ENCODE measurements at places on chromosomes 4 and X.

GRCh38 chr4:10983268-10983667 lies 298.7 kb upstream of the CLNK start:
- peak; percentile 2 for DNase-seq

DNA sequence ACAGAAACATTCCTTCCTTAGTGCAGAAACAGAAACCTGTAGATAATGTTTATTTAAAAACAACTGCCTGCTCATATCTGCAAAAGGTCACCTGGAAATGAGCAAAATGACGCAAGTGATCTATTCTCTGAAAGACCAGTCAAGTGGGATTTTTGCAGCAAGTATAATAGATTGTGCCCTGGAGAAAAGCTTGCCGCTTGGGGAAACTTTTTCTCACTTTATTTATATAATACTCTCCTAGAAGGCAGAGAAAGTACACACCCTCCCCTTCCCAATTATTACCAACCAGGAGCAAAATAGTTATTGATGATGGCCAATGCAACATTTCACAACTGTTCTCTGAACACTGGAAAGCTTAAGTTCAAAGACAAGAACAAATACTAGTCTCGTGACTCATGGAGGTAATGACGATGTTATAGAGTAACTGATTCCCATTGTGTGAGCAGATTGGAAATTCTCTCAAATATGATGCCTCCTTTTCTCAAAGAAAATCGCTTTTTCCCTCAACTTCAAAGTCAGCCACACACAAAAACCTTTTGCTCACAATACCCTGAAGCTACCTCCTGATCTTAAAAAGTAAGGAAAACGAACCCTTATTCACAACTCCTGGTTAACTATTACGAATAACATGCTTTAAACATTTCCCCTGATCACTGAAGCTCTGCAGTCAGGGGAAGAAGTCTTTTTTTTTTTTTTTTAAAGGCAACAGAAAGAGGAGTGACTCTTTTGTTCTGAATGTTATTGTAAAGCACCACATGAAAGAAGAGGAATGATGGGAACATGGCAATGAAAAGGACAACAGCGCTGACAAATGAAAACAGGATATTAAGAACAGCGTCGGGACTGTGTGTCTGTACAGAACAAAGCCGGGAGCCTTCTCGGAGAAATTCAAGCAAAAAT lies 41.0 kb downstream of the MID1 start:
- DNase-seq: no peak

DNA sequence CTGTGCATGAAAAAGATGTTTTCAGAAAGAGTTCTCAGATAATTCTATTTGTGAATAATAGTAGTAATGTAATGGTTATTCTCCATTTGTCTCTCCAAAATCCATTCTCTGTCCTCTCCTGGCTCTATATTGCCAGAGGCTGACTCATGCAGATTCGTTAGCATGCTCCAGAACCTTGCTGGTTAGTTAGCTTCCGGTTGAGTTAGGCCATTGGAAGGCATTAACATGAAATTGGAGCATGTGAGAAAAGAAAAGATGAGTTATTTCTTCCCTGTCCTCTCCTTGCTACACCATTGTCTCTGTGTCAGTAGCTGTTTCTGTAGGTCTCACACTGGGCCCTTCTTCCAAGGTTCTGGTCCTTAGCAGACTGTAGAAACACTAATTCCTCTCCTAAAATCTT lies 23.5 kb upstream of the PRDM8 start:
- DNase-seq: no peak

GRCh38 chr4:184444953-184445309 lies 29.4 kb downstream of the IRF2 start:
- DNase-seq: peak; percentile 31

DNA sequence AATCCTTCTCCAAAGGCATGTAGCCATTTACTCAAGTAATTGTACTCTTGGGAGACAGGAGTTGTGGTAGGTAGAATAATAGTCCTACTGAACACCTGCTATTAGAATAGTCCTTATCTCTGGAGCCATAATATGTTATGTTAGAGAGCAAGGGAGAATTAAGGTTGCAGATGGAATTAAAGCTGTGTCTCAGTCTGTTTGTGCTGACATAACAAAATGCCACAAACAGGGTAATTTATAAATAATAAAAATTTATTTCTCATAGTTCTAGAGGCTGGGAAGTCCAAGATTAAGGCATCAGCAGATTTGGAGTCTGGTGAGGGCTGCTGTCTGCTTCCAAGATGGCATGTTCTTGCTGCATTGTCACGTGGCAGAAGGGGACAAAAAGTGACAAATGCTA lies 24.2 kb upstream of the FRAS1 start:
- DNase-seq: no peak

DNA sequence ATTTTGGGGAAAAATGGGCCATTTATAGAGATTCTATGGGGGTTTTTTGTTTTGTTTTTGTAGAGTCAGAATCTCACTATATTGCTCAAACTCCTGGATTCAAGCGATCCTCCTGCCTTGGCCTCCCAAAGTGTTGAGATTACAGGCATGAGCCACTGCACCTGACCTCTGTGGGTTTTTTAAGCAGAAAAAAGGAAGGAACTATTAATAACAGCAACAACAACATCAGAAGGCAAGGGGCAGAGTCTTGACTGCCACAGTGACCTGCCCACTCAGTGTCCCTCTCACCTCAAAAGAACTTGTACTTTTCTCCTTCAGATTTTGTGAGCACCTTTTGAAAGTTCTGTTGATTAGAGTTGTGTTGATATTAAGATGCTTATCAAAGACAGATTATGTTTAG lies 48.1 kb downstream of the FNIP2 start:
- DNase-seq: no peak

DNA sequence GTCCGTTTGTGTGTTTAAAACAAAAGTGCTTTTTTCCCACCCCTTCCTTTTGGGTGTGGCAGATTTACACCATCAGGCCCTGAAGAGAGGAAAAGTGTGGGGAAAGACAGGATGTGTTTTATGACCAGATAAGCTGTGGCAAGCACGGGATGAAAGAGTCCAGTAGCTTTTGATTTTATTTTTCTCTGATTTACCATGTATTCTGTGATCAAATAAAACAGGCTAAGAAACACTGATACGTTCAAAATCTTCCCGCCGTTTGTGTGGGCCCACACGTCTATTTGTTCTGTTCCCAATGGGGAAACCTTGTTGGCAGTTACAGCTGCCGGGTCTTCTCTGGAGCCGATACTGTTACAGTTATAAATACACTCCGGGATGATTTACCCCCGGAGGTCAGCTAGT lies 10.8 kb downstream of the LRP2BP start:
- no peak for DNase-seq

GRCh38 chr4:156101571-156101970 lies 147.9 kb upstream of the CTSO start:
- DNase-seq: no peak

GRCh38 chr4:138639018-138639741 lies 376.4 kb upstream of the NOCT start:
- DNase-seq: no peak

GRCh38 chr4:89753601-89754066 lies 83.3 kb downstream of the SNCA start:
- DNase-seq: no peak

DNA sequence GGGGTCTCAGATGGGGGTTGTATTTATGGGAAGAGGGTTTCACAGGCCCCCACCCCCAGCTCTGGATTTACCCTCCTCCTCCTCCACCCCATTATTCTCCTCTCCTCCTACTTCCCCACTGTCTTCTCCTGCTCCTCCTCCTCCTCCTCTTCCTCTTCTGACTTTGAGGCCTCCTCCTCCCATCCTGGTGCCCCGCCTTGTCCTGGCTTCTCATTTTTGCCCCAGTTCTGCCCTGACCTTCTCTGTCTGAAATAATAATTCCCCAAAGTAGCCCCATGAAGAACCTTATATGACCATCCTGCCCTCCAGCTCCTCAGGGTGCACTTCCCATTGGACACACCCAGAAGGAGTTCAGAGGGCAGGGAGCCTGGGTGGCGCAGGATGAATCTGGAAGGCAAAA lies 351.4 kb upstream of the GATB start:
- no peak for DNase-seq
